Activated CD4-positive, alpha-beta T cell treated with anti-CD3 and anti-CD28 coated beads, Interleukin-2, amount 50 U/mL, for 1 hour (primary cell): ENCODE measurements at places on chromosomes 6 and 20.

DNA sequence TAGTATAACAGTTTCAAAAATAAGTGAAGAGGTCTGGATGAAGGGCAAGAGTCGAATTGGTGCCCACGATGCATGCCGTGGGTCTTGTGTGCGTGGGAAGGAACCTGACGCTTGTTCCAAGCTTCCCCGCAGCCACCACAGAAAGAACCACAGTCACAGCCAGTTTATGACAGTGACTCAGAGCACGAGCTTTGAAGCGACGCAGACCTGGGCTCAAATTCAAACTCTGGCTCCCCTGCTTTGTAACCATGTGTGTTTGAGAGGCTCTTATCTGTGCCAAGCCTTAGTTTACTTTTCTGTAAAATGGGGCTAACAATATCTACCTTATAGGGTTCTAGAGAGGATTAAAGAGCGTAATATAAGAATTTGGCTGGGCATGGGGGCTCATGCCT, 65.5 kb downstream of the SYNJ2 start:
- DNase-seq, result no peak

DNA sequence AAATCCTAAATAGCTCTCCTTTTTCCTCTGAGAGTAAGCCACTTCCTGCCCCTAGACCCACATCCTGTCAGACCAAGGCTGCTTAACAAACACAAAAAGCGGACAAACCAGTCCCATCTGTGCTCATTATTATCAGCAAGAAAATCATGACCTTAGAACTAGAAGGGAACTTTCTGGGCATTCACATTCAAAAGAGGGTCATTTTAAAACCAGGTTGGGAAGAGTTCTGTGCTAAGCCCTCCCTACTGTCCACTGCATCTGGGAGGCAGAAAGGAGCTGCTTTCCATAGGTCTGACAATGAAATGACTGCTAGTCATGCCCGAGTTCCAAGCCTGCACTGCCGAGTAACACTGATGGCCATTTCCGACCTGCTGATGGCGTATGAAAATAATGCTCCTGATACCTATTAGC, 15.4 kb downstream of the EZR start:
- no peak for DNase-seq

GRCh38 chr20:19428324-19428723, 215.9 kb downstream of the SLC24A3 start:
- DNase-seq, result no peak

GRCh38 chr6:13666194-13667105, 45.2 kb downstream of the RANBP9 start:
- no peak for DNase-seq

DNA sequence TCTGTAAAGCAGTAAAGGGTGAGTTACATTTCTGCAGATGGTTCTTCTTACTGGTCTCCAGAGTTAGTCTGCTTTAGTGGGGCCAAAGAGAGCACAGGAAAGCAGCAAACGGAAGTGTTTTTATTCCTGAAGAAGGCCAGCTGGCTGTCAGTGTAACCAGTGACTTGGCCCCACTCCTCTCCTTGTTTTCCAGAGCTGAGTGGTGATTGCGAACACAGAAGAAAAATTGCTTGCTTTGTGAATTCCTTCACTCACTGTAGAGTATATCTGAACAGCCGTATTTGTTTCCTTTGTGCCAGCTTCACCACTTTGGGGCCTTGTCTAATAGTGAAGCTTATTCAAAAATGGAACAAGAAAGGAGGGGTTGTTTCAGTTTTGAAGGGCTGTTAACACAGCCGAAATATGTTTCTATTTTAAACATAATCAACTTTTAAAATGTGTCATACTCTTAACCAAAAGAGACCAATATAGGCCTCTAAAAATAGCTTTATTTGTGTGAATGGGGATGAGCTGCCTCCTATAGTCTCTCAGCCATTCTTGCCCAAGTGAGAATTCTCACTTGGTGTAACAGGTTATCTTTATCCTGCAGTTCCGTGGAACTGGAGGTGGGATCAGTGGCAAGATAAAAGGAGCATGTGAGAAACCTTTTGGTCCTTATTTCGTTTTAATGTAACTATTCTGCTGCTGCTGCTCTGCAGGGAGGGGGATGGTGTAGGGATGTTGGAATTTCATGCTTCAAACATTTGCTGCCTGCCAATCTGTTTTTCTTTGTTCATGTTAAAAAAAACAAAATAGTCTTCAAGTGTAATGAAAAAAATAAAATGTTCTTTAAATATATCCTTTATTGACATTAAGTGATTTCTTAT, 37.8 kb downstream of the ZC2HC1B start:
- DNase-seq, result no peak

DNA sequence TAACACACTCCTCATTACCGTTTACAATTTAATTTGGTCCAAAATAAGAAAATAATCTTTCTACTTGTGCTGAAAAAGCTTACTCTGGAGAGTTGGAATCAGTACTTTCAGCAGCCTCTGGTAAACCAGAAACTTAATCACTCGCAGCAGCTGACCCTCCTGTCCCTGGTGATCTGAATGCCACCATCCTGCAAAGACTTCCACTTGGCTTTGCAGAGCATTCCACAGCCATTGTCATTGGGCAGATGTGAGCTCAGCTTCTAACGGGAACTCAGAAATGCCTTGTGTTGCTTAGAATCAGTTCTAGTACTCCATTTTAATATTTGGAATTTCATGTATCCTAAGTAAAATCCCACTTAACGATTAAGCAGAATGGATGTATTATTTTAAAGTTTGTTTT, 59.7 kb downstream of the PHACTR1 start:
- DNase-seq, result no peak

DNA sequence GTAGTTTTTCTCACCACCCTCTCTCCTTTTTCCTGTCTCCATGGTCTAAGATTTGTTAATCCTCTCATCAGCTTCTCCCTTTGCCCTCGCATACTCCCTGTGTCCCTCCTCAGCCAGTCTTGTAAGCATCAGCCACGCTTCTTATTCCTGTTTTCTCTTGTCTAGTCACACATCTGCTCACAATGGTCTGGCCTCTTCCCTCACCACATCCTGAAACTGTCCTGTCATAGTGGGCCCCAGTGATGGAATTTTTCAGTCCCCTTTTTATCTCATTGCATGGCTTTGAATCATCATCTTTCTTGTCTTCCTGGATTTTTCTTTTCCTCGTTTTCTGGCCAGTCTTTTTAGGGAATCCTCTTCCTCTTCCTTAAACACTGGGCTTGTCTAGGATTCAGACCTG, 57.2 kb downstream of the GFRA4 start:
- DNase-seq, result no peak

DNA sequence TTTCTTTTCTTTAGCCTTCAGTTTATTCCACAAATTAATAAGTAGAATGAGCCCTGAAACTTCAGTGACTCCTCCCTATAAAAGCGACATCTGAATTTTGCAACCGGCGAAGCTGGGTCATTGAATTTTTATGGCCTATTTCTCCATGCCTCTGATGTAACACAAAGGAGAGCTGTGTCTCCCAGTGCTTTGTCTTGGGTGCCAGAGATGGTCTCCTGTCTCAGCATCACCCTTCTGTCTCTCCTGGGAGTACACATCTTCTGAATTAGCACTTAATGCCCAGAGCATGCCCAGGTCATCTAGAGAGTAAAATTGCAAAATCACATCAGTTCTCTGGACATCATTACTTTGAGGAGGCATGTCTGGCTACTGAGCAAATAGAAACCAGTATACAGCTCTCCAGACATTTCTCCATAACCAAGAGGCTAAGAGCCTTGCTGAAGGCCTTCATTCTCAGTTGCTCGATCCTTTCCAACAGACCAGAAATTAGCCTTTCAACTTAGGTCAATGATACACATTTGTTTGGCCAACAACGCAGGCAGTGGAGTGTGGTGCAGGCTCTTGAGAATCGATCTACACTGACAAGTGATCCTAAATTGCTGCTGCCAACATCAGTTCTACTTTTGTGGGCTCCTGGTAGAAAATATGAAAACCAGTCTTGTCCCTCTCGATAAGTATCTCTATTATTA, 176.0 kb upstream of the FOXQ1 start:
- no peak for DNase-seq

GRCh38 chr6:95768539-95768938, 191.2 kb downstream of the MANEA start:
- no peak for DNase-seq

GRCh38 chr6:34242252-34243130, 5.8 kb downstream of the HMGA1 start:
- no peak for DNase-seq

GRCh38 chr6:26161322-26161721, 74.1 kb downstream of the HFE start:
- no peak for DNase-seq

DNA sequence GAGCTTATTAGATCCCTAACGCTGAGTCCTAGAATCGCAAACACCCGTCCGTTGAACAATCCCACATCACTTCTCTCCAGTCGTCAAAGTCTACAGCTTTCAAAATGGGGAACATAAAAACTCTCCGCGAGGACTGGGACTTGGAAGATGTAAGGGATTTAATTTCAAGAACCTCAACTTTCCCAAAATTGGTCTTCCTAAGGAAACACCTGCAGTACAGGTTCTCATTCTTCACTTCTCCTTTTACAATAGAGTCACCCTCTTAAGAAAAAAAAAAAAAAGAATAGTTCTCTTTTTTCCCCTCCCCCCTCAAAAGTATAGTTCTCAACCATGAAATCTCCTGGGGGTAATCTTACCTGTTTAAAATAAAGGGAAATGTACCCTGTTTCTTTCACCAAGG, 6.6 kb upstream of the ZBTB22 start:
- no peak for DNase-seq

DNA sequence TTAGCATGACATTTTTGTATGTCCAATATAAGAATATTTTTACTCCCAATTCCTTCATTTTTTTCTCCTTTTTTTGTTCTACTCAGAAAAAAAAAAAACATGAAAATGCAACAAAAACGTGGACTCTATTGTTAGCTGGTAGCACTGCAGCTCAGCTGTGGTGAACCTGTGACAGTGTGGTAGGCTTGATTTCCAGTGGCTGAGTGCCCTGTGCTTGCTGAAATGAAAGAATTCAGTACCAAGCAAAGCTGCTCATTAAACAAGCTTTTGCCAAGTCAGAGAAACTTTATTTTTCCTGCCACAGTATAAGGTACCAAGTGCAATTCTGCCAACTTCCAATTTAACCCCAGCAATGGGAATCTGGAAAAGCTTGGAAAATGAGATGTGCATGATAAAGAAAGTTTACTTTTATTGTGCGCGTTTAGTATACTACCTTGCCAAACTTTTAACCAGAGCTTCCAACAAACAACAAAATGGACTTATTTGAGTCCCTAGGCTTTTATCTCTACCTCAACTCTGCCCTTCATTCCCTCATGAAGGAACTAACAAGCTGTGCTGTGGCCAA, 215.2 kb downstream of the SLC35F1 start:
- no peak for DNase-seq

GRCh38 chr20:20839771-20840170, 127.3 kb upstream of the RALGAPA2 start:
- DNase-seq, result no peak

DNA sequence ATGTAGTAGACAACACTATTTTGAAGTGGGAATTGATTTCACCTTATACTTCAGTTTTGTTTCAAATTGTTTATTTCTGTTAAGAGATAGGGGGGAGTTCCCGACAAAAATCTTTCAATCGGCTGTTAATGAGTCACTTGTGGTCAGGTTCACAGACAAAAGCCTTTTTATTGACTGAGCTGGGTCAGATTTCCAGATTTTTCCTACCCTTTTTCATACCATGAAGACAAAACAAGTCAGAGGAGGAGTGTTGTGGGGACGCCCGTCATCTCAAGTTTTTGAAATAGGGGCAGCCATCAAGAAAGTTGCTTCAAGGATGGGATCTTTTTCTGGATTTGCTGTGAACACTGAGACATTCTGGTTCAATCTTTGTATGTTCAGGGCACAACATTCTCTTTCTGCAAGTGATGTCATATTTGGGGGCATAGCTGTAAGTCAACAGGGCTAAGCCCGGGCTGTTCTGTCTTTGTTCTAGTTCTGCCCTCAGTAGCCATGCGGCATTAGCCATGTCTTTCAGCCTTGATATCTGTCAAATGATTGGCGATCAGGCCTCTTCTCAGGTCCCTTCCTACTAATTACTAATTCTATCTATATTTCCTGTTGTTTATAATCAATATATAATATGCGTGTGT, 496.0 kb upstream of the MARCKS start:
- no peak for DNase-seq

- DNase-seq, result no peak
These were observed 141.1 kb downstream of the SYNDIG1 start for GRCh38 chr20:24610341-24611115.
